Thymus (tissue), 14 donors: ENCODE measurements at places on chromosomes 16 and 17. TPM values are rescaled to one million over a fixed set of nuclear protein-coding genes. Genes with fewer than 3 reads are reported as not detected.

PFN1 gene
- 635 TPM for total RNA-seq

DNA sequence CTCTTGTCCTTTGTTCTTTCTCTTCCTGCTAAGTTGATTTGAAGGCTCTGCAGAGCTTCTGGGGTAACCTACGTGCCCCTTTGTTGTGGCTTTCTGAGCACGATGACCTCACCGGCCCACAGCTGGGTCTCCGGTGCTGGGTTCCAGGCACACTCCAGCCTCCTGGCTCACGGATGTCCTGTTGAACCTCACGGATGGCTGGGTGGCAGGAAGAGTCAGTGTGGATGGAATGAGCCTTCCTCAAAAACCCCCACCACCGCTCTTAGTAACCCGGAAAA lies 116.0 kb downstream of the SOCS1 start:
- peaks cover 46% of the 10 kb centered on the region for H3K4me1 ChIP-seq
- H3K4me3 ChIP-seq: peak overlapping the region; percentile 2
- H3K27ac ChIP-seq: peak overlapping the region; percentile 81
- no peaks in the 10 kb centered on the region for H3K27me3 ChIP-seq
- no peaks in the 10 kb centered on the region for H3K36me3 ChIP-seq

DNA sequence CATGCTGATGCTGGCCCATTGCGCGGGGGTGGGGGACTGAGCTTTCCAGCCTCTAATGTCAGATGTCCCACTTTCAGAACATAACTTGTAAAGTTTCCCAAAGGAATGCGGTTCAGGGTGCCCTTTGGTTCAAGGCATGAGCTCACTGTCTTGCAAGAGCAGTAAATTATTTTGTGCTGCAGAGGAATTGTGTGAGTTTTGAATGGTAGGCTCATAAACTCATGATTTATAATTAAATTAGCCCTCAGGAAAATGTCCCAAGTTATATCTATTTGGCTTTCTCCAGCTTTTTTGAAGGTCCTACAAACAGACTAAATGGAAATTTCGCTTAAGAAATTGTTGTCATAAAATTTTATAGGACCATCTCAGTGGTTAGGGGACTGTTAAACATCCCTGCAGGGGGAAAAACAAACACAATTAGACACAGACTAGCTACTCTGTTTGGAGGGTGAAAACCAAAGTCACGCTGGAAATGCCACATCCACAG lies 321.8 kb downstream of the HS3ST3B1 start:
- H3K27me3 ChIP-seq: no peaks in the 10 kb centered on the region
- H3K4me1 ChIP-seq: no peaks in the 10 kb centered on the region
- DNase-seq: no peak
- no peak overlapping the region for H3K27ac ChIP-seq
- no peaks in the 10 kb centered on the region for H3K36me3 ChIP-seq
- H3K4me3 ChIP-seq: no peak overlapping the region

GRCh38 chr17:28499364-28499664 lies 6.8 kb upstream of the FOXN1 start:
- no peak overlapping the region for H3K4me3 ChIP-seq
- no peak overlapping the region for H3K27ac ChIP-seq
- DNase-seq: no peak
- H3K27me3 ChIP-seq: peaks cover 2% of the 10 kb centered on the region

GRCh38 chr17:21542991-21543390 lies 149.3 kb upstream of the KCNJ18 start:
- H3K27ac ChIP-seq: no peak overlapping the region
- no peaks in the 10 kb centered on the region for H3K27me3 ChIP-seq
- no peak overlapping the region for H3K4me3 ChIP-seq
- no peaks in the 10 kb centered on the region for H3K4me1 ChIP-seq
- DNase-seq: no peak
- H3K36me3 ChIP-seq: no peaks in the 10 kb centered on the region

- H3K4me3 ChIP-seq: peak within 1 kb of the TSS; percentile 71
- no peak within 1 kb of the TSS for H3K27ac ChIP-seq
- DNase-seq: no peak
- H3K27me3 ChIP-seq: peaks cover 26% of the 10 kb centered on the region
- no peaks in the 10 kb centered on the region for H3K36me3 ChIP-seq
- H3K4me1 ChIP-seq: peaks cover 13% of the 10 kb centered on the region
These were observed at the start of gene TLCD3A for GRCh38 chr17:732067-732901. TLCD3A (plus strand) TSS chr17:732596; CDS start chr17:732648, 52 bp downstream.

GRCh38 chr17:901964-902363 lies 77.6 kb downstream of the NXN start:
- DNase-seq: no peak
- H3K27me3 ChIP-seq: peaks cover 36% of the 10 kb centered on the region
- no peak overlapping the region for H3K4me3 ChIP-seq
- no peaks in the 10 kb centered on the region for H3K4me1 ChIP-seq

DNA sequence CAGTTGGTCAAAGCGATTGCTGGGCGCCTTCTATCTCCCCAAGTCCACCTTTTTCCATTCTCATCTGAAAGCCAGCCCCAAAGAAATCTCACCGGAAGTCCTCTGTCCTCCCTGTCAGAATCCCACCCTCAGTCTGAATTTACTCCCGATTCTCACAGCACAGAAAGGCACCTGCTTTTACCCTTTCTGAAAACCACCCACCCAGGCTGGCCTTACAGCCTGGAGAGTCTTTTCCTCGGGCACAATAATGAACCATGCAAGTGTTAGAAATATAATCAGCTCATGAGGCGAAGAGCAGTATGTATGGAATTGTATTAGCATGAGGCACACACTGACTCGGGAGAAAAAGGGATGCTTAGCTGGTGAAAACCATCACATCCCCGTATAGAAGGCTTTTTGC lies 1.2 kb upstream of the ZFHX3 start:
- peaks cover 53% of the 10 kb centered on the region for H3K27me3 ChIP-seq
- H3K4me3 ChIP-seq: no peak overlapping the region
- H3K4me1 ChIP-seq: peaks cover 28% of the 10 kb centered on the region
- no peaks in the 10 kb centered on the region for H3K36me3 ChIP-seq

DNA sequence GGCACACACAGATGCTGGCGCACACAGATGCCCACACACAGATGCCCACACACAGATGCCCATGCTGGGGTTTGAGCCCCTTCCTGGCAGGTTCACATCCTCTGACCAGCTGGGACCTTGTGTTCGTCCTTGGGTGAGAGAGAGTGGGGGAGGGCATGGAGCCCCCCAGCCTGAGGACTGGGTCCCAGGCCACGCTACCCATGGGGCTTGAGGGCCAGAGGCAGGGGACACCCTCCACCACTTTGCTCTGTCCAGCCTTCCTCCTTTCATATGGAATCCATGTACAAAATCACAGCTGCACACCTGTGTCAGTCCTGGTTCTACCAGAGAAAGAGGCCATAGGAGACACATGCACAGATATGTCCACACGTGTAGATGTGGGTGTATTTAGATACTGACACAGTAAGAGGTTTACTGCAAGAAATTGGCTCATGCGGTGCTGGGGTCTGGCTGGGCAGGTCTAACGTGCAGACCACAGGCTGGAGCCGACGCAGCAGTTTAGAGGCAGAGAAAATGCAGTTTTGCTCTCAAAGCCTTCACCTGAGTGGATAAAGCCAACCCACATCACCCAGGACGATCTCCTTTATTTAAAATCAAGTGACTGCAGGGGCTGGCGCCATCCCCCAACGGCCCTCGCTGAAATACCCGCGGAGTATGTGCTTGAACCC lies 10.8 kb downstream of the SLC22A31 start:
- H3K27me3 ChIP-seq: peaks cover 57% of the 10 kb centered on the region
- no peaks in the 10 kb centered on the region for H3K36me3 ChIP-seq
- no peak for DNase-seq
- no peaks in the 10 kb centered on the region for H3K4me1 ChIP-seq

DNA sequence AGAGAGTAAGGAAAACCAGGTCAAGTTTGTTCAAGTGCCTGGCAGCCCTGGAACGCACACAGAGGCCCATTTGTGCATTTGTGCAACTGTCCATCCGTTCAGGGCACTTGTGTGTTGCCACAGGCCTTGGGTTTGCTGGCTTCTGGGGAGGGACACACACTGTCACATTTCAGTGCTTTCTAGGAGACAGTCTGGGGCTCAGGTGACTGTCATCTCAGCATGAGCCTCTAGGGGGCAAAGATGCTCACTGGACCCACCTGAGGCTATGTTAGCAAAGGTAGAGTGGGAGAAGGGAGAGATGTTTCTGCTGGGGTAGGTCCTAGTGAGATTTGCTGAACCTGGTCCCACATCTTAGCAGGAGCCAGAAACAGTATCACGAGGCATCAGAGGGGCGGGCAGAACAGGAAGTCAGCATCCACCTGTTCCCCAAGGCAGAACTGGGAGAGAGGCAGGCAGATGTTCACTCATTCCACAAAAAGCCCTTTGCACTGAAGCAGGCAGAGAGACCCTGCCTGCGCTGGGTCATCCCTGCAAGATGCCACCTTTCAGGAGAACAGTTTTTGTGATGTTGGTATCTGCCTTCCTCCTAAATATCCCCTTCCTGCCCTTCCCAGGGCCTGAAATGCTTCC lies 48.5 kb downstream of the RAI1 start:
- H3K27me3 ChIP-seq: no peaks in the 10 kb centered on the region
- H3K4me3 ChIP-seq: no peak overlapping the region
- no peak overlapping the region for H3K27ac ChIP-seq
- peaks cover 4% of the 10 kb centered on the region for H3K36me3 ChIP-seq
- peaks cover under 1% of the 10 kb centered on the region for H3K4me1 ChIP-seq

TP53TG3 gene
- not detected for total RNA-seq

CCL14 gene
- 4.1 TPM for total RNA-seq

IRX3 gene
- 0.85 TPM for total RNA-seq

DNA sequence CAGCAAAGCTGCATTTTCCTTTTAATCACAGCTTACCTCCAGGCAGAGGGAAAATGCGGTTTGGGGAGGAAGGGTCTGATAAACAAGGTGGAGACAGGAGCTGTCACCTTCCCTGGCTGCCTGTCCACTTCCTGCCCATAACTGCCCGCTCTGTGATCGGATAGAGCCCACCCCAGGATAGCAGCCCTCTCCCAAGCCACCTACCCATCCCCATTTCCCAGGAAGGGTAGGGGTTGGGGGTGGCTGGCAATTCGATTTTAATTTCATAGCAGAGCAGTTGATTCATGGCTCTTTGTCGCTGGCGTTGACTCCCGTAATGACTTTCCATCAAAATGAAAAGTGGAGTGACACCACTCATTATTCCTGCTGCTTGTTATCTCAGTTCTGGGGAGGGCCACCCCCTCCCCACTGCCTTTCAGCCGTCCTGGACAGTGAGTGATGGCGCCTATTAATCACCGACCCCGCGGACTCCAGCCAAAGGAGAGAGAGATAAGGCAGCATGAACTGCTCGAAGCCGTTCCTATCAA lies 11.2 kb downstream of the CDK5RAP3 start:
- H3K27ac ChIP-seq: no peak overlapping the region
- peaks cover 67% of the 10 kb centered on the region for H3K36me3 ChIP-seq
- no peak overlapping the region for H3K4me3 ChIP-seq
- H3K27me3 ChIP-seq: no peaks in the 10 kb centered on the region
- DNase-seq: no peak
- no peaks in the 10 kb centered on the region for H3K4me1 ChIP-seq

KRT25 gene
- 0.19 TPM for total RNA-seq

ZSCAN10 gene
- 0.05 TPM for total RNA-seq

- H3K4me3 ChIP-seq: no peak overlapping the region
- peak overlapping the region; percentile 69 for H3K27ac ChIP-seq
- no peaks in the 10 kb centered on the region for H3K4me1 ChIP-seq
- no peaks in the 10 kb centered on the region for H3K36me3 ChIP-seq
- no peaks in the 10 kb centered on the region for H3K27me3 ChIP-seq
These were observed 36.1 kb upstream of the HELZ start for GRCh38 chr17:67281053-67281452.

DNA sequence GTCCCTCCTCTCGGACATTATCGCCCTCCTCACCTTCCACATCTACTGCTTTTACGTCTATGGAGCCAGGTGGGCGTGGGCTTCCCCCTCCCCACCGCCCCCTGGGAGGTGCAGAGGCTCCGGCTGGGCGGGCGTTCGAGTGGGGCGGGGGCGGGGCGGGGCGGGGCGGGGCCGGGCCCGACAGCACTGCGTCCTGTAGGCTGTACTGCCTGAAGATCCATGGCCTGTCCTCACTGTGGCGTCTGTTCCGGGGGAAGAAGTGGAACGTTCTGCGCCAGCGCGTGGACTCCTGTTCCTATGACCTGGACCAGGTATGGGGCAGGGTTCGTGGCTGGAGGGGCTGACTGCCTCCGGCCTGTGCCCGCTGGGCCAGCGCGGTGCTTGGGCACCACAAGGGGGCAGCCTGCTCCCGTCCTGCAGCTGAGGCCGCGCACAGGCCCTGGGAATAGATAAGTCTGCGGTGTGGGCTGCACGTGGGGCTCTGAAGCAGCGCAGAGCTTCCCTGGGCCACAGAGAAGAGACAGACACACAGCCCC lies 9.2 kb downstream of the PIGQ start:
- peaks cover 14% of the 10 kb centered on the region for H3K4me1 ChIP-seq
- peak overlapping the region; percentile 41 for H3K4me3 ChIP-seq
- H3K27me3 ChIP-seq: no peaks in the 10 kb centered on the region
- no peak overlapping the region for H3K27ac ChIP-seq
- peak; percentile 84 for DNase-seq
- H3K36me3 ChIP-seq: peaks cover 52% of the 10 kb centered on the region

GFAP gene
- total RNA-seq: 0.19 TPM
